ENCODE measurements at places on chromosomes 6 and 20. TPM values are rescaled to one million over a fixed set of nuclear protein-coding genes. Genes with fewer than 3 reads are reported as not detected.

DNA sequence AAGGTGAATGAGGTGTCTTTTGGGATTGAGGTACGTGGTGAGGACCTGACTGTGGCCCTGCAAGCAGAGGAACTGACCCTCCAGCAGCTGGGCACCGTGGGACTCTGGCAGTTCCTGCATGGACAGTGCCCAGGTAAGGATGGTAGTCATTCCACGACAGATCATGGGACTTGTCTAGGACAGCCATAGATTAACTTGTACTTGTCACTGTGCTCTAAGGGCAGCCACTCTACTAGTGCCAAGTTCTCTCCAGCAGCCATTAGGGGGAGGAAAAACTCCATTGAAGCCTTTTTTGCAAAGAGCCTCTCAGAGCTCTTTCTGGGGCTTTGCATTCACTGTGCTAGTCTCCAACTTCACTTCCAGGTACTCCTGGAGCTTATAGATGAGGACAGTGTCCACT lies 20.4 kb downstream of the TAF11 start:
- no peak for ATAC-seq

- no peak for ATAC-seq
These were observed 14.6 kb downstream of the EEF1A1 start for GRCh38 chr6:73506246-73506645.

GRCh38 chr6:154672086-154672485 lies 61.1 kb upstream of the SCAF8 start:
- no peak for ATAC-seq

DNA sequence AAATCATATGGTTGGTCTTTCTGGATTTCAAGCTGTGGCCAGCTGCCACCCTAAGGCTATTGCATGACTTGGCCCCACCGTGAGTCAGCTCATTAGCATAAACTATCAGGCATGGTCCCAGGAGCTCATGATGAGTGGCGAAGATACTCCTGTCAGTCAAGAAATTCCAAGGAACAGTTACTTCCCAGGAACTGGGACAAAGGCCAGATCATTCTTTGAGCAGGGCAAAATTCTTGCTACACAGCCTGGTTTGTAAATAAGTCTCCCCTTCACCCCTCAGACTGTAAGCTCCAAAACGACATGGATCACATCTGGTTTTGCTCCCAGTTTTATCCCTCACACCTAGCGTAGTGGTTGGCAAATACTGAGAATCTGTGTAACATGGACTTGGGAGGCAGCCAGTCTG lies 33.0 kb upstream of the KIAA1586 start:
- ATAC-seq = peak; percentile 39

DNA sequence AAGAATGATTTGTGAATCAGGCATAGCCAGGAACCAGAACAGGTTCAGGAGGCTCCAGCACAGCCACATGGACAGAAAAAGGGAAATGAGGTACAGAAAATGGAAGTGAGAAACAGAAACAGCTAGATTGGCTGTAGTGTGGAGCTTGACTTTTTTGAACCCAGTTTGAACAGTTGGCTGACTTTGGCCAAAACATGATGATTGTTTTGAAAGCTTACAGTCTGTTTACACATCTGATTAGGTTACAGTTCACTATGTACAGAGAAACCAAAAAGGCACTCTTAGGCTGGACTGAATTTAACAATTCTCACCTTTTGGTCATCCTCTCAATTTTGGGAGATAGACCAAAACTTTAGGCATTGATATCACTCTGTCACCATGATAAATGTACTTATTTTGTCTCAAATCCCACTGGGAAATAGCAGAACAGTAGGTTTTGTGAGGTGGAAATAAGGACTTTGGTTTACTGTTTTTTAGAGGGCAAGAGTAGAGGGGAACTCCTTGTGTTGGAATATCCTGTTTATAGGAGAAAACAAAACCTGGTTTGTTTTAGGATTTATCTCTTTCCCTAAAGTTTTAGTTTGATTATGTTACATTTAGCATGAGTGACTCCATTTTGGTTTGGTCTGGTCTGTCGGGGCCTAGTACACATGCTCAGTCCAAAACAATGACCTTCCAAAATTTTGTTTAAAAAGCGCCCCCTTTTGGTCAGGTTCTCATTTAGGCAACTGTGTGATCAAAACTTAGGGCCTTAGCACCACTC lies 123.1 kb downstream of the OLIG3 start:
- ATAC-seq = no peak

DNA sequence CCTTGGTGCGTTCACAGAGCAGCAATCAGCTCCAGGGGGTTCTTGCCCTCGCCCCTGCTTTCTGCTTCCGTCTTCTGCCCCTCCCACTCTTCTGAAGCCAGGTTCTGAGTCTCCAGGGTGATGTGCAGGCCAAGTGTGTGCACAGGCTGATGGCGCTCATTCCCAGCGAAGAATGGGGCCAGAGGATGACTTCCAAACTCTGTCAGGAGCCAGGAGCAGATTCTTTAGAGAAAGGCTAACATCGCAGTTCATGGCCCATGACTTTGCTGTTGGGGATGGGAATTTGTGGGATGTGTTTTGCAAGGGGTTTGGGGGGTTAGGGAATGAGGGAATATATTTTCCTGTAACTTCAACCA lies 56.1 kb upstream of the CCN6 start:
- no peak for ATAC-seq

DNA sequence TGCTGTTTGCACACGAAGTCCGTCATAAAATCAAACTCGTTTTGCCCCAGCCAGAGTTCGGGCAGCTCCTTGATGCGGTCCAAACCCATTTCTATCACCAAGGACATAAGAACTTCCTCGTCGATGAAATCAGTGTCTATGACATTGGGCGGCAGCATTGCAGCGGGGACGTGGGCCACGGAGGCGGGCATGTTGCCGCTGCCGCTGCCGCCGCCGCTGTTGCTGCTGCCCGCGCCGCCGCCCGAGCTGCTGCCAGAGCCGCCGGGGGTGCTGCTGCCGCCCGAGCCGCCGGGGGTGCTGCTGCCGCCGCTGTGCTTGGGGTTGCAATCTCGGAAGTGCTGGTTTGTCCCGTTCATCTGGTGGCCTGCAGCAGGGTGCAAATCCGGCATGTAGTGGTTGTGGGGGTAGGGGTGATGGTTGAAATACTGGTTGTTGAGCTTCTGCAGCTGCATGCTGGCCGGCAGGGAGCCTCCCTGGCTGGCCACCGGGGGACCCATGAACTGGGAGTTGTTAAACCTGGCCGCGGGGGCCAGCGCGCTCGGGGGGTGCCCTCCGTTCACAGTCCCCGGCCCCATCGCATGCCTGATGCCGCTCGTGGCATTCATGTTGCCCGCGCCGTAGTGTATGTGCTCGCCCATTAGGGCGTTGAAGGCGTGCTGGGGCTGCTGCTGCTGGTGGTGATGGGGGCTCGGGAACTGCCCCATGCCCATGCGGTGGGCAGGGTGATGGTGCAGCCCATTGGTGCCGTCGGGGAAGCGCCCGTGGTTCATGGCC lies 1.1 kb downstream of the CITED2 start:
- peak; percentile 43 for ATAC-seq

GRCh38 chr6:64812138-64812537 lies 894.9 kb downstream of the EYS start:
- ATAC-seq = no peak

DNA sequence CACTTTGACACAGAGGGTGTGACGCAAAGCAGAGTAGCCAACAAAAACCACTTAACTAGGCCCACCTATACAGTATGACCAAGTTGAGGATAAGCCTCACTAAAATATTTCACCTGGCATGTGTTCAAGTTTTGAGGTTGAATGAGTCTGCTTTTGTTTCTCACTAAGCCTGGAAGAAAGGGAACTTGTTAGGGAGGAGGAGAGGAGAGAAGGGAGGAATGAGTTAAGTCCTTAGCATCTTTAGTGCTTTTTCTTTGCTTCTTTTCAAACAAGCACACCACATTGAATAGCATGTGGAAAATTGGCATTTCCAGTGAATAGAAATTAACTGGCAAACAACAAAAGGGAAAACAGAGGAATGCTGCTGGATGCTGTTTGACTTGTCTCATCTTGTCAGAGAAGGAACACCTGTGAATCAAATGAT lies 461.9 kb downstream of the GJA1 start:
- peak; percentile 64 for ATAC-seq

- no peak for ATAC-seq
These were observed 12.6 kb upstream of the ZBTB2 start for GRCh38 chr6:151403919-151404308.

GRCh38 chr20:7672571-7672970 lies 267.7 kb downstream of the HAO1 start:
- no peak for ATAC-seq

DNA sequence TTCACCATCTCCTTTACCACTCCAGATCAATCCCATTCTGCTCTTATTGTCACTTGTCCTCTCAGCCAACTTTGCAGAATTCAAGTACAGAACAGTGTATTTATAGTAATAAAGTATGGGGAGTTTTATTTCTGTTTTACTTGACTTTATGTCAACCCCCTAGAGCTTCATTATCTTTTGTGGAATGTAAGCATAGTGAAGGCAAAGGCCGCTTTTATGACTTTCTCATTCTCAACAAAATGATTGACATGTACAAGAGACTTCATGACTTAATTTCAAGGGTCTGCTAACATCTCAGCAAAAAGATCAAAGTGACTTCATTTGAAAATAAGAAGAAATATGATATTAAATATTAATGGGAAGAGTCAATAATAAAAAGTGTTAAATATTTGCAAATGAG lies 28.7 kb upstream of the ARID1B start:
- ATAC-seq = no peak

- ATAC-seq = peak; percentile 69
These were observed 67.6 kb downstream of the NUDT3 start for GRCh38 chr6:34324738-34325444.

- no peak for ATAC-seq
These were observed 84.2 kb downstream of the RNF144B start for GRCh38 chr6:18471232-18471964.

- peak; percentile 96 for ATAC-seq
These were observed 960 bp downstream of the ATP9A start for GRCh38 chr20:51766994-51767866.

DNA sequence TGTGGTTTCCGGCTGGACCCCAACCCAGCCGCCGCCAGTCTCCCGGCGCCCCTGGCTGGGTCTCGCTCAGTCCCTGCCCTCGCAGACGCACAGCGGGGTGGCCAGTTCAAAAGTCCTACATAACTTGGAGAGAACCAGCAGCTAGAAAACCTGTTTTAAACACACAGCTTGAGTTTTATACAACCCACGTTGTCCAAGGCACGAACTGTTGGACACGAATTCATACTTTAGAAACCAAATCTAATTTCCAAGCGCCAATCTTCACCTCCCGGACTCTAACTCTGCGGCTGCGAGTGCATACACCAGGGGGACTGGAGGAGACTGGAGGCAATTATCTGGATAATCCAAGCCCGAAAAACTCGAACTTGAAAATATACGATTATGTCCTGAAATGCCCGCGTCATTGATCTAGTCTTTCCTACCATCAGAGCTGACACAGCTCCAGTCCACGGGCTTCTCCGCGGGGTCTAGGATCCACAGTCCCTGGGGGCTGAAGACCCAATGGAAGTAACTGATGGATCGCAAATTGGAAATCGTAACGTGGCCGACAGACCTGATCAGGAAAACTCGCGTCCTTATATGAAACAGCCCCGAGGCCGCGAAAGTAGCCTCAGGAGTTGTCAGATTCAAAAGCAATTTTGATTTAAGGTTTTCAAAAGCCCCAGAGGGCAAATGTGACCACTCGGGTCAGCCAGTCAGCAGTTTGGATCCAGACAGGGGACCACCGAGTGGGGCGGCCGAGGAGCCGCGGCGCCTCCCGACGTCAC lies 843 bp upstream of the HEY2 start:
- ATAC-seq = no peak

DNA sequence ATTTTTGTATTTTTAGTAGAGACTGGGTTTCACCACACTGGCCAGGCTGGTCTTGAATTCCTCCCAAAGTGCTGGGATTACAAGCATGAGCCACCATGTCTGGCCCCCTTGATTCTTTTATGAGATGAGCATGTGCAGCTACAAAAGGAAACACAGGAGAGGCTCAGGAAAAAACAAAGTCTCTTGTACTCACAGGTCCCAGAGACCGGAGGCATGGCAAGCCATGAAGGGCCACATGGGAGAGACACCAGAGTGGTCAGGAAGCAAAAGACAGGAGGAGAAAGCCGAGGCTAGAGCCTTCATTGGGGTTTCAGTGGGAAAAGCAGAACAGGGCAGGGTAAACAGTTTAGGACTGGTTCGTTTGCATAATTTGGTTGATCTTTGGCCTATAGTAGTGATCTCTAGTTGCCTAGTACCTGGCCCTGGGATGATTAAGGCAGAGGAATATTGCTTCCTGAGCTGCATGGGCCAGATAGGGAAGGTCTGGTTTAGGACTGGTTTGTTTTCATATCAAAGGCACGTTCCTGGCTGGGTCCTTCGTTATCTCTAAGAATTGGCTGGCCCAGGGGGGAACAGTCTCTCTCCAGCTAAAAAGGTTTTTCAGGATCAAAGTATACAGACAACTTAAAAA lies 48.2 kb upstream of the PRND start:
- no peak for ATAC-seq

- no peak for ATAC-seq
These were observed 76.2 kb downstream of the ISM1 start for GRCh38 chr20:13297147-13297899.

GRCh38 chr6:125423047-125423446 lies 121.3 kb upstream of the HDDC2 start:
- no peak for ATAC-seq

- no peak for ATAC-seq
These were observed 44.8 kb upstream of the ARHGAP18 start for GRCh38 chr6:129754750-129755149.

DNA sequence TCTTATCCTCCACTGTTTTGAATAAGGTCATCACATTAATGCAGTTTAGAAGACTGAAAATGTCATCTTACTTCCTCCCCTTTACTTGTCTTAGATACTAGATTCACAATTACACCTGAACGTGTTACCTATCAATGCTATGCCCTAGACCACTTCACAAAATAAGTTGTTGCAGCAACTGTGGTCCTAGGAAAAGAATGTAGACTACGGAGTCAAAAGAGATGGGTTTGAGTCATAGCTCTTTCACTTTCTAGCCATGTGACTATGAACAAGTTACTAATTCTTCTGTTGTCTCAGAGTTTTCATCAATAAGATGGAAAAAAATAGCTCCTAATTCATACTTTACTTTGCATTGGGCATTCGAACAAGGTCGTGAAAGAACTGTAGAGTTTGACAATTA lies 164.3 kb upstream of the PREP start:
- no peak for ATAC-seq

Gene GRIK2
- total RNA-seq = 0.44 TPM

Gene ATP9A
- total RNA-seq = 29.3 TPM

Gene TRDN
- total RNA-seq = not detected

Gene KCNB1
- 0.52 TPM for total RNA-seq

Gene KIF25
- total RNA-seq = not detected

Gene MYMX
- 0.44 TPM for total RNA-seq

Gene CST5
- not detected for total RNA-seq

Gene DAAM2
- 2.3 TPM for total RNA-seq

Gene SLC35F1
- total RNA-seq = not detected

Gene OPRL1
- total RNA-seq = 0.12 TPM

Gene STX7
- total RNA-seq = 38.3 TPM

Gene MYLK4
- 0.84 TPM for total RNA-seq

Gene CSTF1
- total RNA-seq = 18.5 TPM

Measured in esophagus mucosa (tissue), 1 donor.